Activated CD4-positive, alpha-beta T cell treated with anti-CD3 and anti-CD28 coated beads, Interleukin-2, amount 50 U/mL, for 4 hours (primary cell): ENCODE measurements at places on chromosomes 6 and 20.

- no peak for DNase-seq
Measured at GRCh38 chr6:25958700-25959162, 3.9 kb upstream of the TRIM38 start.

DNA sequence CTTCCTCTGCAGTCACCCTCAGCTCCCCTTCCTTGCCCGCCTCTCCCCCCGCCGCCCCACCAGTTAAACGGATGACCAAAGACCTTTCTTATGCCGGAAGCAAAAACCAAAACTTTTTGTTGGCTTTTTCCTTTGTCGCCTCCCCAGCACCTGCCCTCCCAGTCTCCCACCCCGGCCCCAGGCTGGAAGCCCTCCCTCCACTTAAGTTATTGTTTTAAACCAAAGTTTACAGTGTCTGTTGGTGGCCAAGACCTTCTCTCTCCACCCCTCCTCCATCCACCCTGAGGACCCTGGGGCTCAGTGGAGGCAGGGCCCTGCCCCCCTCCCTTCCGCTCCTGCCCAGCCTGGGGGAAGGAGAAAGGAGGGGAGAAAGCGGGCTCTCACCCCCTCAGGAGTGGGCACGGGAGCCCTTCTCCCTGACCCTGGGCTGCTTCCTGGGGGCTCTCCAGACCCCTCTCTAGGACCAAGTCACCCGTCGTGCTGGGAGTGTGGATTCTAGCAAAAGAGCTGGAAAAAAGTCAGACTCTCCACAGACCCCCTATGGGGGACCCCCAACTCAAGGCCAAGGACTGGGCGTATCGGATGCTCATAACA lies 38.3 kb upstream of the MDFI start:
- DNase-seq, result no peak

DNA sequence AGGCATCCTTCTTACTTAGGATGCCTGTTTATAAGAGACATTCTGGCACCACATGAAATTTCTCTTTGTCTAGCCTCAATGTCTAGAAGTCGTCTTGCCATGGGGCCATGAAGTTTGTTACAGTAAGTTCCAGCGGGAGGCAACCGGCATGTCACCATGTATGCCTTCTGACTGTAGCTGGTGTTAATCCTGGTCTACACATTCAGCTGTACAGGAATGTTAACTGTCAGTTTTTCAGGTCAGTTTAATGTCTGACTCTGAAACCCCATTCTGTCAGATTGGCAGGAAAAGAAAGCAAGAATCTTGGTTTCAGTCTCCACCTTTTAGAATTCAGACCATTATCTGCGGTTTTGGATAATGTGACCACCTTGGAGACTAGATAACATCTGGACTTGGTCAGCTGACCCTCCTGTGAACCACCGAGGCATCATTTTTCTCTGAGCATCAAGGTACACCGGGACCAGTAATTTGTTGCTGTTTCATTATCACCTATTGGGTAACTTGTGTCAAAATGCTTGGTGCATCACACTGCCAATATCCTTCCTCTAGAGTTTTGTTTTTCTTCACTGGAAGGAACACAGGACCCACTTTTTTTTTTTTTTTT lies 228.7 kb downstream of the DOK5 start:
- DNase-seq, result no peak

DNA sequence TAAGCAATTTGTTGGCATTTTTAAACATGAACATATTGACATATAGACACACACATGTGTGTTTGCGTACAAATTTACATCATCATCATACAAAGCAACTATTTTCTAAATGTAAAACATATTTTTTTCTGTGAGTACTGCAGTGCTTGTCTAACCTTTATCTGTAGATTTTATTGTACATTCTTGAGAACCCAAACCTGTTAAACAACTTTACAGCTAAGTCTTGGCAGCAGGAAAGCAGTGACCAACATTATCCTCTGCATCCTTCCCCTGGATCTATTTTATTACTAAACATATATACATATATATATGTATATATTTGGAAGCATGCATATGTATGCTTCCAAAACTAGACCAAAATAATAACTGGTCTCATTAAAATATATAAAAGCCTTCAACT lies 10.4 kb upstream of the PLCB1 start:
- DNase-seq, result no peak

DNA sequence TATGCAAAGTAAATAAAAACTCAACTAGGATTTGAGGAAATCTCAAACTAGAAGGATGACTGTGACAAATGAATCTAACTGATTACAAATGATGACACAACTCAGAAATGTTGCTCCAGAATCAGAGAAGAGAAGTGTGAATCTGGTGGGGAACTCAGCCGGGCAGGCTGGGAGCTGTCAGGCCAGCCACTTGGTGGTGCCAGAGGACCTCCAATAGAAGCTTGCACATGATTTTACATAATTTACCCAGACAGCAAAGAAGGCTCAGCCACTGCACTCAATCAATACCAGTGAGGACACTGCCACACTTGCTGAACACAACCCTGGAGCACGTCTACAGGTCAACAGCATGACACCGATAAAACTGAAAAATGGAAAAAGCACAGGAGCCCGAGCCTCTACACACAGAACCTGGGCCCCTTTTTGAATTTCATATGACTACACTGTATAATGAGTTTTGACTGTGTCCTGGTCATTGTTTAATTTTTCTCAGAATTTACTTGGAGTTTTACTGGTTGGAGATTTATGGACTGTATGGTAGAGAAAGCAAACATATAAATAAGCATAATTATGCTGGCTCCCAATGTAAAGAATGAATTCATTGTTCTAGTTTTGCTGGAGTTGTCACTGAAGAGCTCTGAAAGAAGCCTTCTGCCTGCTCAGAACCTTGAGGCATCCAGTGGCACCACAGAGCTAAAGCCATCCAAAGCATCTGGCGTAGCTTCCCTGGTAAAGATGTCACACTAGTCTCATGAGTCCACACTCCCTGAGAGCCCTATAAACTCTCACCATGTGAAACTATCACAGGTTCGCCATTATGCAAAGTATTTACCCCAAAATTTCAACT lies 296.5 kb downstream of the THBS2 start:
- peak; percentile 30 for DNase-seq

DNA sequence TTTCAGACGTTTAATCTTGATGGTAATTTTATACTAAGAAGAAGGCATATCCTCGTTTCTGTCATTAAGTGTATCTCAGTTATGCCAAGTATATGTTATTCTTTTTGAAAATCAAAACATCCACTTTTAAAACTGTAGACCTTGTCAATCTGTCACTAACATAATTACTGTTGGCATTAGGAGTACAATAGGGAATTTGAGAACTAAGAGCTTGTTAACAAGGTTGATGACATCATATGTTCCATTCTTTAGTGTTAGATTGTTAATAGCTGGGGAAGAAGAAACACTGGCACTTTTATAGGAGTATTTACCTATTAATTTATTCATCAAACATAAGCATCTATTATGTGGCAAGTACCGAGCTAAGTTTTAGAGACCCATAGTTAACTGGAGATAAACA lies 76.2 kb downstream of the MAP3K4 start:
- DNase-seq, result no peak

DNA sequence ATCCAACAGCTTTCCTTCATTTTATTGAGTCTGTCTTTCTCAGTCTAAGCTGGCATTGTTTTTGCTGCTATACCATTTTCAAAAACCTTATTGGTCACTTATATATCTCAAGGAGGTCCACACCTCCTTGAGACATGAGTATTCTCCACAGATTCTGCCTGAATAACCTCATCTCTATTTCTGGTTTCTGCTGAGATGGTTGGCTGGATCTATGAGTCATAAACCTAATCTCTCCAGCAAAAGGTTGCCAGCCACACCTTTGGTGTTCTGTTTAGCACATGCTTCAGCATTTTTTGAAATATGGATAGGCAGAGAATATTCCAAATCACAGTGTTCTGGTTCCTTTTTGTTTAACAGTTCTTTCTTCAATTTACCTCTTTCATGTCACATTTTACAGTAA lies 40.8 kb upstream of the TMEM244 start:
- no peak for DNase-seq

DNA sequence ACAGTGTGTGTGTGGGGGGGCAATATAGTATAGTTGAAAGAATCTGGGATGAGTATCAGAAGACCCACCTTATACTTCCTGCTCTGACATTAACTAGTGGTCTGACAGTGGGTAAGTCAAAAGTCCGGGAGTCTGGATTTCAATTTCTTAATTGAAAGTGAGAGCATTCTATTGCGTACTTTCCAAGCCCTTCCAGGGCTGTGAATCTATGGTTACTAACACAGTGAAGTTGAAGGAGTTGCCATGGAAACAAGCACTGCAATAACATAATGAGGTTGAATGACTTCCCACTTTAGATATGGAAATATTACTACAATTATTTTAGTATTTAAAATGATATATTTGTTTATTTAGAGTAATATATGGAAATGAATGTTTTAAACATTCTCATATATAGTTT lies 80.2 kb downstream of the MLIP start:
- DNase-seq, result no peak

DNA sequence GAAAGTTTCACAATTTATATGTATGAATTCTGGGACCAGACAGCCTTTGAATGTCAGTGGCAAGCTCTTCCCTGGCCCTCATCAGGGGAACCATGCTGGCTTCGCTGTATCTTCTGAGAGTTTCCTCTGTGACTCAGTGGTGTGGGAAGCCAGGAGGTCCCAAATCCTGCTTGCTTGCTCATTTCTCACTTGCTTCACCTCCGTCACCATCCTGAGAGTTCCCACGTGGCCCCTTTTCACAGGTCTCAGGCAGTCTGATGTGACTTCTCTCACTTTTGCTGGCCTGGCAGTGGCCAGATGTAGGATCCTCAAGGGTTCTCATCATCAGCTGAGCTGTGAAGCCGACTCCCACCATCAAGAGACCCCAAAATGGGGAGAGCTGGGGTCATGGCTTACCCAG lies 28.4 kb upstream of the RIN2 start:
- no peak for DNase-seq

- DNase-seq, result no peak
Measured at GRCh38 chr6:142686507-142686887, 258.5 kb downstream of the HIVEP2 start.

GRCh38 chr6:36126553-36127458 lies 3.5 kb upstream of the MAPK13 start:
- no peak for DNase-seq

- DNase-seq, result no peak
Measured at GRCh38 chr6:166361077-166361429, 18.7 kb upstream of the SFT2D1 start.

GRCh38 chr20:60050193-60050947 lies 92.1 kb downstream of the CDH26 start:
- no peak for DNase-seq

DNA sequence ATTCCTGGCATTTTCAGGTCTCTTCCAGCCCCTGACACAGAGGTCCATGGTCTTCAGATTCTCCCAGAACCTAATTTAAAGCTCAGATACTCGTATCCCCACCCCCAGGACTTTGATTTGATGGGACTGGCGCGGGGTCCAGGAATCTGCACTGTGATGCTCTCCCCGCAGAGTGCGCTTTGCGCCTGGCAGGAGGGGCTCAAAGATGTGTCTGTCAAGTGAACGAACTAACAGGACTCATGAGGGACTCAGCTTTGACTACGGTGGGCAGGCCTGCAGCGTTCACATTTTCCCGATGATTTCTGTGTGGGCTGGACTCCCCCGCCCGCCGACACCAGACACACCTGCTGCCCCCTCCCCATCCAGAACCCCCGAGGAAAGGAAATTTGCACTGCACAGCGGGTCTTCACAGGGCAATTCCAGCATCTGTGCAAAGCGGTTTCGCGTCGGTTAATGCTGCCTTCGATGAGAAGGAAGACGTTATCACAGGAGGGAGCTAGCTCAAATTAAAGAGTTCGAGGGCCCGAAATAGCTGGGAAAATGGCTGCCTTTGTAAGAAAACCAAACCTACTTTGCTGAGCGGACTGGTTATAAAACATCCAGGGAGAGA lies 90.2 kb downstream of the ZDHHC14 start:
- DNase-seq, result no peak

DNA sequence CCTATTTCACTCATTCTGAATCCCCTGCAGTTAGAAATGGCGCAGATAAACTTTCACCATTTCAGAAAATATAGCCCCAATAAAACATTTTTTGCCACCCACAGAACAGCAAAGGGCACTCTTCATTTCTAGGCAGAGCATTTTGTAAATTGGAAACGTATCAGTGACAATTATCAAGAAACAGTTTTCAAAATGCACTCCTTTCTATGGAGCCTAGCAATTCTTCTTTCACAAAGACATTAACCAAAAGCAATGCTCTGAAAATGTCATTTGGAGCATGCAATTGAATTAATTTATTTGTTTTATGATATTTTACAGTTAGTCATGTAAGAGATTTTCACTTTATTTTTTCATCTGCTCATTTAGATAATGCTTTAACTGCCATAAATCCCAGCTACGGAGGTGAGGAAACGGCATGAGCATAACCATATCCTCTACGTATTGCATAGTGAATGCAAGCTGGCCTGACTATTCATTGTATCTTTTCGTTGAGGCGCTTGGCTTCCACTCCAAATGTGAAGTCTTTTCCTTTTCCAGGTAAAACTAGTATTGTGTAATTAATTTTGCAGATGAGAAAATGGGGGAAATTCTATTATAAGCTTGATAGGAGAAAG lies 813.4 kb downstream of the C6orf118 start:
- no peak for DNase-seq

DNA sequence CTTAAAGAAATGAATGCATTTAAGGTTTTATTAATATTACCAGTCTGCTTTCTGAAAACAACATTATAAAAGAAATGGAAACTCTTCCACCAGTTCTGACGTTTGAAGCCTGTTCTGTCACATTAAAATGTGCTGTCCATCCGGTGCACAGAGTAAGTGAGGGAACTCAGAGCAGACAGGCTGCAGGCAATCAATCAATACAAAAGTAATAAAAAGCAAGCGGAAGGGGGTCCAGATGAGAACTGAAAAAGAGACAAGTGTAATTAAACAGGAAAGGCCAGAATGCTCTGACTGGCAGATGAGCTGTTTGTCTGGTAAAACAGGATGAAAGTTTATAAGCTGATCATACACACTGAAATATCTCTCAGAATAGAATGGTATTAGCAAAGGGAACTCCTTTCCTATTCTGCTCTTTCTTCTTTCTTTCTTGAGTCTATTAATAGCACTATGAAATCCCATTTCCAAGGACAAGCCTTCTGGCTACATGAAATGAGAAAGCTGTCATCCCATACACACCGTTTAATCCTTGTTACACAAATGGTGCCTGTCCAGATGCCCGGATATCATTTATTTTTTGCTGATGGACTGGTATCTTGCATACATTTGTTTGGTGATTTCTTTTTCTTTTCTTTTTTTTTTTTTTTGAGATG lies 94.3 kb downstream of the RAMACL start:
- no peak for DNase-seq

DNA sequence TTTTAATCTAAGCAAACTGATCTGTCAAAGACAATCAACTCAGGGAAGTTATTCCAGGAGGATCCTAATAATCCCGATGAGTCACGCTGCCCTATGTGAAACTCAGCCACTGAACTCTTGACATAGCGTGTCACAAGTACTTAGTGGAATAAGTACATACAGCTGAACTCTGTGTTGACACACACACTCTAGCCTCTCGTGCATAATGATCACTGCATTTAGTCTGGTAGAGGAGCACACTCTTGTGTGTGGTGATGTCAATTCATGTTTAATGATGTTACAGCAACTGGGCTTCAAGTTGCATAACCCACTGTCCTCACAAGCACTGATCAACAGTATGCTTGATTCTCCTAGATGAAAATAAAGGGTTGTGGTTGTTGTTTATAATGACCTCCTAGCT lies 148.3 kb downstream of the HACE1 start:
- DNase-seq, result no peak

- DNase-seq, result no peak
Measured at GRCh38 chr20:41300383-41300782, 17.1 kb downstream of the ZHX3 start.
